ENCODE measurements at places on chromosomes 13 and 19. TPM values are rescaled to one million over a fixed set of nuclear protein-coding genes. Genes with fewer than 3 reads are reported as not detected.

DNA sequence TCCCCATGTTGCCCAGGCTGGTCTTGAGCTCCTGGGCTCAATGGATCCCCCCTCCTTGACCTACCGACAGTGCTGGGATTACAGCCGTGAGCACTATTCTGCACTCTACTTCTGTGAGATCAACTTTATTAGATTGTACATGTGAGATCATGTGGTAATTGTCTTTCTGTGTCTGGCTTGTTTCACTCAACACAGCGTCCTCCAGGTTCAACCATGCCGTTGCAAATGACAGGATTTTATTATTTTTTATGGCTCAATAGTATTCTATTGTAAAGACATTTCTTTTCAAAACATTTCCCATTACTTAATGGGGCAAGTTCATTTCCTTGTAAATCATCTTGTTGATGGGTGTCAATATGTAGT is 1.5 kb upstream of the OBI1 start:
- no peak for DNase-seq

DNA sequence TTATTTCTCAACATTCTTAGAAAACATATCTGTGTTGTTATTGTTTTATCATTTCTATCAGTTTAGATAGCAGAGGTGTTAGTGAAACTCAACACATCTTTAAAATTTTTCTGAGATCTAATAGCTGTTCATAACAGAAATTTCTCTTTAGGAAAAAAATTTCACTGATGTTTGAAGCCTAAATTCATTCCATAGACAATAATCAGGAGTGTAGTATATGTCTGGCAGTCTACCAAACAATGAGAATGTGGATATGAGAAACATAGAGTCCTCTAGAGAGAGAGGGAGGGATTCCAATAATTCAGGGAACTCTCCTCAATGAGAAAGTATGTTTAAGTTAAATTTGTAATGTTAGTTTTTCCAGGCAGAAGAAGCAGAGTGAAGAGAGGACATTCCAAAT is 118.2 kb upstream of the EDNRB start:
- no peak for DNase-seq

- DNase-seq: no peak
Measured at GRCh38 chr13:91351123-91351522, 3.6 kb downstream of the MIR17HG start.

- DNase-seq: no peak
Measured at GRCh38 chr13:89363144-89363543, 1692.0 kb downstream of the SLITRK5 start.

GRCh38 chr13:39840201-39840600 is 184.7 kb downstream of the COG6 start:
- no peak for DNase-seq

GRCh38 chr19:49073514-49074378 is 1.2 kb upstream of the KCNA7 start:
- peak; percentile 74 for DNase-seq

CYP2A7 gene
- not detected for total RNA-seq

All from Calu3 (cell line).